Osteoblast (primary cell): ENCODE measurements at places on chromosomes 13 and 19. TPM values are rescaled to one million over a fixed set of nuclear protein-coding genes. Genes with fewer than 3 reads are reported as not detected.

Gene CFAP97D2
- total RNA-seq = not detected in 2 replicates

Gene LACC1
- 21.0 and 21.5 TPM in 2 replicates for total RNA-seq

DNA sequence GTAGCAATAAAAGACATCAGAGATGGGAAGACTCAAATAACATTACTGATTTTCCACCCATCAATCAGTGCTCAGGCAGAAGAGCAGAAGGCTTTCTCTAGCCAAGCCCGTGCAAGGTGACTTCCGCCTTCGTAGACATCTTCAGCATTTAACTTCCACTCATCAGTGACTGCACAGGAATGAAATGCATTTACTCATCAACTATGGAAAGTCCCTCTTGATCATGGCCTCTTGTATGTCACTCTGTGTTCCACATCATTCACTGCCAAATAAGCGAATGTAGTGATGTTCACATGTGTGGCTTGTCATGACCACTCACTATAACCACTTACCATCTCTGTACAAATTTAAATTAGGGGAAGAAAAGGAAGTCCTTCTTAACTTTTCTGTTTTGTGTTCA, 49.4 kb downstream of the SACS start:
- peak; percentile 54 for DNase-seq

GRCh38 chr13:55516610-55517009, 1624.1 kb upstream of the PRR20A start:
- no peak for DNase-seq

GRCh38 chr19:44573627-44574026, 39.7 kb upstream of the IGSF23 start:
- DNase-seq = no peak

DNA sequence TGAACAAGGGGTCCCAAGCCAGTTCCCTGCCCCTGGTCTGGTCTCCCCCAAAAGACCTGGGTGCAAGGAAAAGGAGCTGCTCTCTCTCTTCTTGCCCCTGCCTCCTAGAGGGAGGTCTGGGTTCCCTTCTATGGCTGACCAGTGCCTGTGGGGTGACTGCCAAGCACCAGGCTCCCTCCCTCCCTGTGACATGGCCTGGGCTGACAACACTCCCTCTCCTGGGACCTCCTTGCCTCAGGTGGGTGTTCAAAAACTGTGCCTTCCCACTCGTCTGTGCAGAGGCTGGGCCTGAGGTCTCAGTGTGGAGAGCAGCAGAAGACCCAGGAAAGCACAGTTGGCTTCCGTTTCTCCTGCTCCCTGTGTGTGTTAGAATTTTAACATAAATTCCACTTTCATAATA, 4.7 kb downstream of the ZNF446 start:
- peak; percentile 61 for DNase-seq

GRCh38 chr19:16372065-16372915, 47.7 kb downstream of the KLF2 start:
- no peak for DNase-seq

- DNase-seq = peak; percentile 50
Measured at GRCh38 chr13:113857531-113858195, 6.2 kb downstream of the GAS6 start.

DNA sequence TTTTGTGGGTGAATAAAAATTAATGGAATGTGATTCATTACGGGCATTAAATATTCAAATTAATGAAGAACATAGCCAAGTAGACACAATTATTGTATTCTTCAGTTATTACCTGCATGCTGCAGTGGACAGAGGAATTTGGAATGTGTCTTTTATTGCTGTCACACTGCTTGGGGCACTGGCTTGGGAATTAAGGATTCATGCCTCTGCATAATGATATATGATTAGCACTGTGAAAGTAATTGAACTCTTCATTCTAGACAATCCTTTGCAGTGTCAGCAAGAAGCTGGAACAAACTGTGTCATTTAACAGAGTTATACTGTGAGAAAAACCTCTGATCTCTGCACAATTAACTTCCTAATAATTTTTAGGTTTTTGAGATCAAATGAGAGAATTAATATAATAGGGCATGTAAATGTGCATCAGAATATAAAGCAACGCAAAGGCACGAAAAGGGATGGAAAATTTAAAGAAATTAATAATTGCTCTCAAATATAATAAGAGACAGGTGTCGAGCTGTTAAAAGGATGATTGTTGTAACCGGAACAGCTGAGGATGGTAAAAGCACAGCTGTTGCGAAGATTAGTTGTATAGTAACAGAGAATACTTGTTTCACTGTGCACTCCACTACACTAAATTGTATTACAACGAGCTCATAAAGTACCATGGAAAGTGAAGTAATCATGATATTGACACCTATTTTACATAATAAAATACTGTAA, 235.1 kb upstream of the MIR17HG start:
- DNase-seq = no peak

- no peak for DNase-seq
Measured at GRCh38 chr13:102845289-102845629, 573 bp upstream of the ERCC5 start.

GRCh38 chr13:33321686-33322542, 36.4 kb upstream of the STARD13 start:
- DNase-seq = no peak

DNA sequence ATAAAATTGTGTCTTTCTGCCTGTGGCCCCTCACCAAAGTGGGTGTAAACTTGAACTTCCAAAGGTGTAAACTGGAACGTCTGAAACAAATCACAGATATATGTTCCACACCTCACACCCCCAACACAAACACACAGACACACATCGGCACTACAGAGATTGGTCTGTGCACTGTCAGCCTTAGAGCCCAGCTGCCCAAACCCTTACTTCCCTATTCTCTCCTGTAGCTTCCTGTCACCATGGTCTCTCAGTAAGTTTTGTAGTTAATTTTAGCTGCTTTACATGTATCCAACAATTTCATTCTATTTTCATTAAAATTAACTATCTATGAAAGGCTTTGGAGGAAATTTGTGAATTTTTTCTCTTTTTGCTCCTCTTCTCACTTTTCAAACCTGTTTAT, 5.4 kb downstream of the TM9SF2 start:
- DNase-seq = no peak
